ENCODE measurements at places on chromosomes 6 and 20. TPM values are rescaled to one million over a fixed set of nuclear protein-coding genes. Genes with fewer than 3 reads are reported as not detected.

Gene EYA2
- 16.8 TPM for total RNA-seq

Gene WDR46
- total RNA-seq = 51.7 TPM

Gene TCF15
- 0.16 TPM for total RNA-seq

Gene RCAN2
- total RNA-seq = 7.0 TPM

- no peak for DNase-seq
- H3K27ac ChIP-seq = no peak overlapping the region
- no peaks in the 10 kb centered on the region for H3K36me3 ChIP-seq
- H3K27me3 ChIP-seq = no peaks in the 10 kb centered on the region
- H3K4me1 ChIP-seq = no peaks in the 10 kb centered on the region
These were observed 510.2 kb upstream of the SULF2 start for GRCh38 chr20:48295445-48295903.

DNA sequence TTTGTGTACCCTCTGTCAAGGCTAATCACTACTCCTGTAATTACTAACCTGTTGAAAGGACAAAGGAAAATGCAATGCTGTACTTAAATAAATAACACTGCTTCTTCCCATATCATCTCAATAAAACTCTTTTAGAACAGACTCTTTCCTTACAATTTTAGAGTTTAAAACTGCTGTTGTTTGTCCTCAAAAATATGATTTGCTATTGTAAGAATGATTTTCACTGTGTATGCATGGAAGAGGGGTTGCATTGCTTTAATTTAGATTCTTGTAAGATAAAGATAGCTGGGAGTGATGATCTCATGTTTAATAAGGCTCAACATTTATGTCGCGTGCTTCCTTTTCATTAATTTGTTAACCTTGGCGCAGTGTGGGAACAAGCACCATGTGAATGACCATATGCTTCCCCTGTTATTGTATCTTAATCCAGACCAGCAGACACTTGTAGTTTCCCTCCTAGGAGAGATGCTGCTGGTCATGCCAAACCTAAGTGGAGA lies 89.8 kb upstream of the ATXN1 start:
- H3K4me3 ChIP-seq = no peak overlapping the region
- H3K4me1 ChIP-seq = no peaks in the 10 kb centered on the region
- no peaks in the 10 kb centered on the region for H3K27me3 ChIP-seq
- H3K36me3 ChIP-seq = no peaks in the 10 kb centered on the region
- H3K27ac ChIP-seq = no peak overlapping the region
- no peak for DNase-seq

DNA sequence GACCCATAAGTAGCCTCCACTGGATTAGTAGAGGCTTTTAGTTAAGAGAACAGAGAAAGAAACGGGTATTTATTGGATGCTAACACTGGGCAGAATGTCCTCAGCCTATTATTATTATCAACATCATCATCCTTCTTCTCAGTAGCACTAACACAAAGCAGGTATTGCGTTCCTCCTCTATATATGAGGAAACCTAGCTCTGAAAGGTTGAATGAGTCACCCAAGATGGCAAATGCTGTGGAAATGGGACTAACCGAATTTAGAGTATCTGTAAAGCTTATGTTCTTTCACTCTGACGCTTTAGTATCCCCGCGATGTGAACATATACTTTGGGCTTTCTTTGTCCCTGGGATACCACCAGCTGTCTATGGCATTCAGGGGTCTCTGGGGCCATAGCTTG lies 77.0 kb downstream of the ADTRP start:
- no peak overlapping the region for H3K27ac ChIP-seq
- H3K27me3 ChIP-seq = no peaks in the 10 kb centered on the region
- H3K4me1 ChIP-seq = no peaks in the 10 kb centered on the region
- H3K4me3 ChIP-seq = no peak overlapping the region
- H3K36me3 ChIP-seq = no peaks in the 10 kb centered on the region

DNA sequence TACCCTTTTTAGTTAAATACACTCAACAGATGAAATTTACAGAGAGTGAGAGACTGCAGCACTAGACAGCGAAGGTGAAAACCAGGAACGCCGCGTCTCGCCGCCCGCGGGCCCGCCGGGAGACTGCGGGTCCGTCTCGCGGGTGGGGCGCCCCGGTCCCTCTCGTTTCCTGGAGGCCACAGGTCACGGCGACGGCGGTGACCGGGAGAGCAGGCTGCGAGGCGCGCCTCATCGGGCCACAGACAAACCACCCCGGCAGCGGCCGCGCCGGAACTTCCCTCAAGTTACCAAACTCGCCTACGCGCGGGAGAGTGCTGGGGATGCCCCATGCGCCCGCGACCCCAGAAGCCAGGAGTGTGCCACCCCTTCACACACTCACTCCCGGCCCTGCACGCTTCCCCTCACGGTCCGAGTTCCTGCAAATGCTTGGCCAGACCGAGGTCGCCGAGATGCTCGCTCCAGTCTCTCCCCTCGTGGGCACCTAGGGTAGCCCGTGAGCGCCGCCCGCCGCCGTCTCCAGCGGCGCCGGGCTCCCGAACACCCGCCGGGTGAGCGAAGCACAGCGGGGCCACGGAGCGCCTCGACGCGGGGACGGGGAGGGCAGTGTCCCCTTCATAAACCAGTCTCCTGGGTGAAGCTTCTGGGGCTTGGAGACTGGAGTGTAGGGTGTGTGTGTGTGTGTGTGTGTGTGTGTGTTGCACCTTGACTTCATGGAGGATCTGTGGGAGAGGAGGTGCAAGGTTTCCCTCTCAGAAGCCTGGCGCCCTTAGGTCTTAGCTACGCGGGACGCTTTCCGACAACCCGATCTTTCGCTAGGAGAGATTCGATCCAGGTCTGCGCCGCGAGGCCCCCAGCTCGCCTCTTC lies 1.4 kb downstream of the BACH2 start:
- peaks cover 9% of the 10 kb centered on the region for H3K4me1 ChIP-seq
- peak overlapping the region; percentile 50 for H3K27ac ChIP-seq
- H3K36me3 ChIP-seq = no peaks in the 10 kb centered on the region
- peaks cover 34% of the 10 kb centered on the region for H3K27me3 ChIP-seq

DNA sequence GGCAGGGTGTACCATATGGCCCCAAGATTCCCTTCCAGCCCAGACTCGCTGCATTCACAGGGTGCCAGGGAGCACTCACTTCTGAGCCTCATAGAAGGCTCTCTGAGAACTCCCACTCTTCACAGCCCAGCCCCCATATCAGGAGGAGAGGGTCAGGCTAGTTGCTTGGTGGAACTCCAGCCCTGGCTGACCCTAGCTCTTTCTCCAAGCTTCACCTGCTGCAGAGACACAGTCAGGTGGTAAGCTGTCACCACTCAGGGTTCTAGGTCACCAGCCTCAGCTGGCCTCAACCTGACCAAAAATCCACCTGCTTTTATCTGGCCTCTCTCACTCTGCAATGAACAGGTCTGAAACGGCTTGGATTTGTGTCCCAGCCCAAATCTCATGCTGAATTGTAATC lies 162.7 kb upstream of the MLN start:
- no peak overlapping the region for H3K27ac ChIP-seq
- H3K36me3 ChIP-seq = no peaks in the 10 kb centered on the region
- no peaks in the 10 kb centered on the region for H3K27me3 ChIP-seq
- H3K4me3 ChIP-seq = no peak overlapping the region
- DNase-seq = no peak

- H3K4me3 ChIP-seq = no peak overlapping the region
- DNase-seq = no peak
- no peaks in the 10 kb centered on the region for H3K27me3 ChIP-seq
- H3K27ac ChIP-seq = no peak overlapping the region
- H3K36me3 ChIP-seq = no peaks in the 10 kb centered on the region
These were observed 14.6 kb downstream of the MYBL2 start for GRCh38 chr20:43681468-43681942.

- H3K36me3 ChIP-seq = no peaks in the 10 kb centered on the region
- H3K4me3 ChIP-seq = no peak overlapping the region
- H3K27me3 ChIP-seq = no peaks in the 10 kb centered on the region
- H3K27ac ChIP-seq = no peak overlapping the region
These were observed 59.8 kb upstream of the DEK start for GRCh38 chr6:18323935-18324705.

- H3K4me3 ChIP-seq = no peak overlapping the region
- no peak overlapping the region for H3K27ac ChIP-seq
- no peaks in the 10 kb centered on the region for H3K4me1 ChIP-seq
- H3K36me3 ChIP-seq = no peaks in the 10 kb centered on the region
- H3K27me3 ChIP-seq = no peaks in the 10 kb centered on the region
These were observed 37.9 kb upstream of the MAS1 start for GRCh38 chr6:159852877-159853276.

DNA sequence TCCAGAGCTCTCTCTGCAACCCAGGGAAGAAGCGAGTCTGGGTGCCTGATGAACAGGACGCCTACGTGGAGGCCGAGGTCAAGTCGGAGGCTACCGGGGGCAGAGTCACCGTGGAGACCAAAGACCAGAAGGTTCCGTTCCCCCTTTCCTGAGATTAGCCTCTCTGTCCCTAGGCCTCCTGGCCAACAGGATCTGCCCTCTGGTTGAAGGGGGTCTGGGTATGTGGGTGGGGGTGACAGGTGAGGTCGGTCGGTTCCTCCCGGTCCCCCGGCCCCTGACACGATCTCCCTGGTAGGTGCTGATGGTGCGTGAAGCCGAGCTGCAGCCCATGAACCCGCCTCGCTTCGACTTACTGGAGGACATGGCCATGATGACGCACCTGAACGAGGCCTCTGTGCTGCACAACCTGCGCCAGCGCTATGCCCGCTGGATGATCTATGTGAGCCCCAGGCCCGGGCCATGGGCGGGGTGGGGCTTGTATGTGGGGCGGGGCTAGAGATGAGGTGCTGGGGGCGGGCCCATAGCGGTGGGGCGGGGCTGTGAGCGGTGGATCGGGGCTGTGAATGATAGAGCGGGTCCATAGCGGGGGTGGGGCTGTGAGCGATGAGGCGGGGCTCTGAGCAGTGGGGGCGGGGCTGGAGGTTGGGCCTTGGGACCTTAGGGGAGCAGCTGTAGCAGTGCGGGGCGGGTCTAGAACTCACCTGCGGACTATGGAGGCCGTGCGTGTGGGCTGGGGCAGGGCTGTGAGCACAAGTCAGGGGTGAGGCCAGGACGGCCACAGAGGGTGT lies 23.9 kb downstream of the MYH7B start:
- H3K4me1 ChIP-seq = peaks cover 11% of the 10 kb centered on the region
- peak; percentile 41 for DNase-seq
- H3K27ac ChIP-seq = no peak overlapping the region
- H3K27me3 ChIP-seq = no peaks in the 10 kb centered on the region
- no peak overlapping the region for H3K4me3 ChIP-seq
- H3K36me3 ChIP-seq = no peaks in the 10 kb centered on the region

GRCh38 chr6:24775520-24776058 lies 852 bp downstream of the GMNN start:
- DNase-seq = no peak
- peak overlapping the region; percentile 81 for H3K4me3 ChIP-seq
- H3K36me3 ChIP-seq = no peaks in the 10 kb centered on the region
- H3K27ac ChIP-seq = peak overlapping the region; percentile 95
- H3K4me1 ChIP-seq = no peaks in the 10 kb centered on the region
- no peaks in the 10 kb centered on the region for H3K27me3 ChIP-seq

GRCh38 chr6:13383328-13384163 lies 55.2 kb upstream of the TBC1D7 start:
- no peak for DNase-seq
- peaks cover 20% of the 10 kb centered on the region for H3K4me1 ChIP-seq
- peak overlapping the region; percentile 64 for H3K27ac ChIP-seq
- no peaks in the 10 kb centered on the region for H3K36me3 ChIP-seq

- H3K4me3 ChIP-seq = peak overlapping the region; percentile 97
- H3K27ac ChIP-seq = peak overlapping the region; percentile 99
- no peaks in the 10 kb centered on the region for H3K36me3 ChIP-seq
- H3K27me3 ChIP-seq = no peaks in the 10 kb centered on the region
These were observed 526 bp downstream of the SOD2 start for GRCh38 chr6:159692303-159693127.

DNA sequence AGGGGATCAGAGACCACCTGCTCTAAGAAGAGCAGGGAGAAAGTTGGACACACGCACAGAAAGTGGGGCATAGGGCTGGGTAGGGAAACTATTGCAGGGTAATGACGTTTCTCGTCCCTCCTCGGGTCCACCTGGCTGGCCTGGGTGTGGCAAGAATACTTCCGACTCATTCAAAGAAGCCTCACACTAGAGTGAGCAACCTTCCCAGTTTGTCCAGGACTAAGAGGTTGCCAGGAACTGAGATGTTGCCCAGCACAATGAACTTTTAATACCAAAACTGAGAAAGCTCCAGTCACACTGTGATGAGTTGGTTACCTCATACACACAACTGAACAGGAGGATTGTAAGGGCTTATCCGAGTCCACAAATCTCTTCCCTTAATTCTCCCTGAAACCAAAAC lies 74.5 kb upstream of the ADGRF1 start:
- no peaks in the 10 kb centered on the region for H3K4me1 ChIP-seq
- peak; percentile 84 for DNase-seq
- peak overlapping the region; percentile 57 for H3K27ac ChIP-seq

GRCh38 chr6:163356324-163356723 lies 58.2 kb upstream of the QKI start:
- H3K4me1 ChIP-seq = no peaks in the 10 kb centered on the region
- DNase-seq = peak; percentile 21
- H3K27me3 ChIP-seq = no peaks in the 10 kb centered on the region
- H3K36me3 ChIP-seq = no peaks in the 10 kb centered on the region
- H3K27ac ChIP-seq = peak overlapping the region; percentile 40

- H3K4me1 ChIP-seq = peaks cover 13% of the 10 kb centered on the region
- peak overlapping the region; percentile 53 for H3K4me3 ChIP-seq
- peak overlapping the region; percentile 84 for H3K27ac ChIP-seq
- H3K27me3 ChIP-seq = no peaks in the 10 kb centered on the region
- DNase-seq = no peak
These were observed 1.1 kb downstream of the PPP1R18 start for GRCh38 chr6:30685157-30686008.

DNA sequence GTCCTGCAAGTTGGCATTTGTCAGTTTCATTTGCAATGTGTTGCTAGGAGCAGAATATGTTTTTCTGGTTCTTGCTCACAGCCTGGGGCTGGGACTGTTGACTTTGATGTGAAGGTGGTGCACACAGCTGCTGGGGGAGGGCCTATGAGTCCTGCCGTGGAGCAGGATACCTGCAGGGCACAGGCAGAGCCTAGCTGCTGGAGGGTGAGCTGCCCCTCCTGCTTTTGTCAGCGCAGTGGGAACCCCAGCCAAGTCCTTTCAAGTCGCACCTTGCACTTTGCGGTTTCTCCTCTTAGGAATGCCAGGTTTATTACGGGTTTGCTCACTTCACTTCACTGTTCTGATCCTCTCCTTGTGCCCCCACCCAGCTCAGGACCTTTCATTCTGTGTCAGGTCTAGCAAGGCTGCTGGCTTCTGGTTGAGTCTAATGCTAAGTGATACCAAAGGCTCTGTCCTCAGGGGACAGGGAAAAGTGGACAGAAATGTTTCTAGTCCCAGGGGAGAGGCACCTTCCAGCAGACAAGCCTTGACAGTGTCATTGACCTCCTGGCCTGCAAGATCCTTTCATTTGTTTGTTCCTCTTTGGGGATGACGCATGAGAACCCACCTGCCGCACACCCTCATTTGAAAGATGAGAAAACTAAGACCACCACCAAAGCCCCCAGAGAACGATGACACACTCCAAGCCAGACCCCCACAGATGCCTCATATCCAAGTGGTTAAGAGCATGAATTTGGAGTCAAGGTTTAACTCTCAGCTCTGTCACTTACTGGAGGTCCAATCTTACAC lies 2.7 kb upstream of the SPO11 start:
- H3K27me3 ChIP-seq = no peaks in the 10 kb centered on the region
- H3K36me3 ChIP-seq = no peaks in the 10 kb centered on the region
- H3K4me3 ChIP-seq = no peak overlapping the region
- no peaks in the 10 kb centered on the region for H3K4me1 ChIP-seq
- H3K27ac ChIP-seq = no peak overlapping the region
- peak; percentile 51 for DNase-seq

- no peak overlapping the region for H3K4me3 ChIP-seq
- H3K27ac ChIP-seq = no peak overlapping the region
- H3K4me1 ChIP-seq = no peaks in the 10 kb centered on the region
- no peaks in the 10 kb centered on the region for H3K36me3 ChIP-seq
These were observed 106.3 kb downstream of the BCAS1 start for GRCh38 chr20:53964067-53964466.
